ENCODE measurements at places on chromosomes 5 and 9. TPM values are rescaled to one million over a fixed set of nuclear protein-coding genes. Genes with fewer than 3 reads are reported as not detected.

GRCh38 chr5:33981408-33982162 is 2.9 kb downstream of the SLC45A2 start:
- DNase-seq = no peak

- no peak for DNase-seq
These were observed 969.2 kb downstream of the CDH18 start for GRCh38 chr5:19018822-19019221.

GRCh38 chr5:114412510-114413171 is 50.8 kb downstream of the KCNN2 start:
- DNase-seq = no peak

POC5 gene
- total RNA-seq = 2.3 TPM

DNA sequence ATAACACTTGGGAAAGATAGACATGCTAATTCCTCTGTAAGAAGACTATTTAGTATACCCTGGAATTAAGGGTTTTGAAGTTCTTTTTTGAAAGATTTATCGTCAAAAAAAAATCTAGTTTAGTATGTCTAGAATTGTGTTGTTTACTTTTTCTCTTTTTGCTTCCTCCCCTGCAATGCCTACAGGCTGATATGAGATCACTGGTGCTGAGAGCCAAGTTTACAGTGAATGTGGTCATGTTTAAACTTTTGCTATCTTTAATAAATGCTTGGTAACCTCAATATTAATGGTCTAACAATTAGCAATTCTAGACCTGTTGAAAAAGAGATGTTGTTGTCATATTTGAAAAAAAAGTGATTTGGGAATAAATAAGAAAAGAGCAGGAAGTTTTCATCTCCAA is 86.1 kb downstream of the CWC27 start:
- DNase-seq = no peak

SLC22A4 gene
- 1.6 TPM for total RNA-seq
